ENCODE measurements at places on chromosomes 7 and 10.

- DNase-seq = no peak
Measured at GRCh38 chr7:23768022-23768421, 58.0 kb downstream of the STK31 start.

GRCh38 chr10:118534136-118534535, 61.3 kb downstream of the PRLHR start:
- DNase-seq = no peak

DNA sequence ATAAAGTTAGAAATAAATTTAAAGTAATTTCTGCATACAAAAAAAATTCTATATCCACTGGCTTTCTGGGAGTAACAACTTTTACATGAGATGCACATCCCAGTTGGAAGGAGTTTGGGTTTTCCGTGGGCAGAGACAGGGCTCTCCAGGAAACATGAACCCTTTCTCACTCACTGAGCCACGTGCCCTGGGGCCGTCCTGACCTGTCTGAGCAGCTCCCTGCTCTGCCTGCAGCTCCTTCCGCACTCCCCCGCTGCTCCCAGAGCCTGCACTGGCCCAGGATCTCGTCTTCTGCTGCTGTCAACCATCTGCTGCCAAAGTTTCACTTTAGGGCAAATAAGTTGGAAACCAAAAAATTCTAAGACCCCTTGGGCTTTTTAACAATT, 169.1 kb downstream of the DIP2C start:
- no peak for DNase-seq

DNA sequence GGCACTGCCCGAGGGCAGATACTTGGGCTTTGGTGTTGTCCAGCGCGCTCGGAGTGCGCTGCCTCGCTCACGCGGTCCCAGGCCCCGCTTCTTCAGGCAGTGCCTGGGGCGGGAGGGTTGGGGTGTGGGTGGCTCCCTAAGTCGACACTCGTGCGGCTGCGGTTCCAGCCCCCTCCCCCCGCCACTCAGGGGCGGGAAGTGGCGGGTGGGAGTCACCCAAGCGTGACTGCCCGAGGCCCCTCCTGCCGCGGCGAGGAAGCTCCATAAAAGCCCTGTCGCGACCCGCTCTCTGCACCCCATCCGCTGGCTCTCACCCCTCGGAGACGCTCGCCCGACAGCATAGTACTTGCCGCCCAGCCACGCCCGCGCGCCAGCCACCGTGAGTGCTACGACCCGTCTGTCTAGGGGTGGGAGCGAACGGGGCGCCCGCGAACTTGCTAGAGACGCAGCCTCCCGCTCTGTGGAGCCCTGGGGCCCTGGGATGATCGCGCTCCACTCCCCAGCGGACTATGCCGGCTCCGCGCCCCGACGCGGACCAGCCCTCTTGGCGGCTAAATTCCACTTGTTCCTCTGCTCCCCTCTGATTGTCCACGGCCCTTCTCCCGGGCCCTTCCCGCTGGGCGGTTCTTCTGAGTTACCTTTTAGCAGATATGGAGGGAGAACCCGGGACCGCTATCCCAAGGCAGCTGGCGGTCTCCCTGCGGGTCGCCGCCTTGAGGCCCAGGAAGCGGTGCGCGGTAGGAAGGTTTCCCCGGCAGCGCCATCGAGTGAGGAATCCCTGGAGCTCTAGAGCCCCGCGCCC, at the start of gene NPY:
NPY (plus strand) TSS at position 294 of the 802 bp plus-strand sequence. CDS start 1,051 bp downstream, outside the sequence.
- no peak for DNase-seq

DNA sequence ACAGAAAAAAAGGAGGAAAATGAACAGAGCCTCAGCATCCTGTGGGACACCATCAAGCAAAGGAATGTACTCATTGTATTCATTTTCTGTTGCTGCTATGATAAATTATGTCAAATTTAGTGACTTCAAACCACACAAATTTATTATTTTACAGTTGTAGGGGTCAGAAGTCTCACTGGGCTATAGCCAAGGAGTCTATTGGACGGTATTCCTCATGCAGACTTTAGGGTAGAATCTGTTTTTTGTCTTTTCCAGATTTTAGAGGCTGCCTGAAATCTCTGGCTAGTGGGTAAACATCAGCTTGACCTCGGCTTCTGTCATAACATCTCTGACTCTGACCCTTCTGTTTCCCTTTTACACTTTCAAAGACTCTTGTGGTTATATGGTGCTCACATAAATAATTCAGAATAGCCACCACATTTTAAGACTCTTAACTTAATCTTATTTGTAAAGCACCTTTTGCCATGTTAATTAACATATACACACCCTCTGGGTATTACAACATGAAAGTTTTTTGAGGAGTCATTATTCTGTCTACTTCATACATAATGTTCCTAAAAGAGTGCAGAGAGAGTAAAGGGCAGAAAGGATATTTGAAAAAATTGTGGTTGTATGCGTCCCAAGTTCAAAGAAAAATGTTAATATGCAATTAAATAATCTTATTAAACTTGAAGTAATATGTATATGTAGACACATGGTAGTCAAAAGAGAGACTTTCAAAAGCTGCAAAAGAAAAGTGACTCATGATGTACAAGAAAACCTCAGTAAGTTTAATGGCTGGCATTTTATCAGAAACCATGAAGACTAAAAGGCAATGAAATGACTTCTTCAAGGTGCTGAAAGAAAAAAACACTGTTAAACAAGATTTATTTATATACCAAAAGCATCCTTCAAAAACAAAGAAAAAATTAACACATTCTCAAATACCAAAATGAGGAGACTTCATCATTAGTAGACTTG, 70.8 kb upstream of the MEOX2 start:
- DNase-seq = peak; percentile 53

- no peak for DNase-seq
Measured at GRCh38 chr7:150363872-150364271, 4.8 kb upstream of the REPIN1 start.

- no peak for DNase-seq
Measured at GRCh38 chr10:115023715-115024114, 69.5 kb upstream of the ATRNL1 start.

- no peak for DNase-seq
Measured at GRCh38 chr10:86599729-86600128, 54.6 kb upstream of the OPN4 start.

DNA sequence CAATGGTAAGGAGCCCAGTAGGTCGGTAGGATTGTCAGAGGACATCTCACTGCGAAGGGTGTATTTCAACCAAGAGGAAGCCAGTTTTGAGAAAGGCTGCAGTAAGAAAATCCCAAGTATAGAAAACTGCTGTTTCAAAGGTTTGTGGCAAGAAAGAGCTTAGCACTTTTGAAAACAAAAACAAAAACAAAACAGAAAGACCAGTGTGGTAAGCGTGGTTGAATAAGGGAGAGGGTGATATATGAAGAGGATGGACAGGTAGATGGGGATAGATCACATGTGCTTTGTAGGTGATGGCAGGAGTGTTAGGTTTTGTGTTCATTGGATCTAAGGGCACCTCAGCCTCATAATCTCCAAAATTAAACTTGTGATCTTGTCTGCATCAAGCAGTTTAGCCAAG, 141.6 kb upstream of the WNT16 start:
- DNase-seq = no peak

GRCh38 chr7:90595801-90596670, at the start of gene CDK14:
Gene CDK14 (plus strand): TSS chr7:90596321. CDS start chr7:90596628, 307 bp downstream.
- no peak for DNase-seq

- DNase-seq = peak; percentile 93
Measured at GRCh38 chr10:72260239-72260975, 13.3 kb upstream of the DDIT4 start.

DNA sequence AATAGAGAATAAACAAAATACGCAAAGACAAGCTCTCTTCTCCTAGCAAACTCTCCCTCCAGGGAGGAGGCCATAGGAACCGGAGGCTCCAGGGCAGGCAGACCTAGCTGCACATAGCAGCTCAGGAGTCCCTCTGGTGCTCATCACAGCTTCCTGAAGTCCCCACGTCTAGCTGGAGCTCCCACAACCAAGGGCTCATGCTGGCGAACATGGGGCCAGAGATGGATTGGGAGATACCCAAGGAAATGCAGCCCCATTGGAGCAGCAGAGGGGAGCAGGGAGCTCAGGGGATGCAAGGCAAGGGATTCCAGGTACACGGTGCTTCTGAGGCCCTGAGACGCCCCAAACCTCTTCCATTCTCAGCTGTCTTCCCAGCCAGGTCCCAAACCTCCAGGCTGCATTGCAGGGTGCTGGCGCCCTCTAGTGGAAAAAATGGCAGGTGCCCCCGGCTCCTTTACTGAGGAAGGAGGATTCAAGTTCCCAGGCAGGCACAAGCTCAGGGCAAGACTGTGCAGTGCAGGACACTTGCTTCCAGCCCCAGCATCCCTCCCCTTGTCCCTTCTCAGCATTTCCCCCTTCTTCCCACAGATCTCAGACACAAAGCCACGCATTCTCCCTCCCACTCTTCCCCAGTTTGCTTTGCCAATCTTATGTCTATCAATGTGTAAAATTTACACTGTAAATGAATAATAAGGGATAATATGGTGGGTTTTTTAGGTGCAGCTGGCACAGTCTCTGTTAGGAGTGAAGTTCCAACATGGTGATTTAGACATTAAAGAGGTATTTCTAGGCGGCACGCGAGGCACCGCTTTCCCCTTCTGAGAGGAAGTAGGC, 46.2 kb downstream of the GPAM start:
- no peak for DNase-seq

- no peak for DNase-seq
Measured at GRCh38 chr10:124470544-124471434, 9.2 kb downstream of the LHPP start.

GRCh38 chr7:44307905-44308595, 17.3 kb downstream of the CAMK2B start:
- DNase-seq = no peak

GRCh38 chr7:44093102-44093641, 10.8 kb upstream of the POLM start:
- DNase-seq = no peak

DNA sequence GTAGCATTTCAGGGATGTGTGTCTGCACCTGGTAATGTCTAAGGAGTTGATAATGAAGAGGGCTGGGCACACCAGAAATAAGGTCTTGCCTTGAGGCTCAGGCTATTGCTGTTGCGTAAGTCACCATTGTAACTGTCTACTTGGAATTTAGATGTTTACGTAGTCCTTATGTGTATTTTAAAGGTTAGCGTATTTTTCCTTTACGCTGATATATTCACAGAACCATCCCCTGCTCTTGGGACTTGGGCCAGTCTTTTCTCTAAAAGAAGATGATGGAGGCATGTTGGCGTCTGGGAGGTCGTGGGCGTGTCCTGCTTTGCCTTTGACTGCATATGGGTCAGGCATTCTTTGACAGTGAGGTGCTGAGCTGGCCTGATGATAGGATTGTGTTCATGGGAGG, 14.7 kb downstream of the WDR37 start:
- no peak for DNase-seq

DNA sequence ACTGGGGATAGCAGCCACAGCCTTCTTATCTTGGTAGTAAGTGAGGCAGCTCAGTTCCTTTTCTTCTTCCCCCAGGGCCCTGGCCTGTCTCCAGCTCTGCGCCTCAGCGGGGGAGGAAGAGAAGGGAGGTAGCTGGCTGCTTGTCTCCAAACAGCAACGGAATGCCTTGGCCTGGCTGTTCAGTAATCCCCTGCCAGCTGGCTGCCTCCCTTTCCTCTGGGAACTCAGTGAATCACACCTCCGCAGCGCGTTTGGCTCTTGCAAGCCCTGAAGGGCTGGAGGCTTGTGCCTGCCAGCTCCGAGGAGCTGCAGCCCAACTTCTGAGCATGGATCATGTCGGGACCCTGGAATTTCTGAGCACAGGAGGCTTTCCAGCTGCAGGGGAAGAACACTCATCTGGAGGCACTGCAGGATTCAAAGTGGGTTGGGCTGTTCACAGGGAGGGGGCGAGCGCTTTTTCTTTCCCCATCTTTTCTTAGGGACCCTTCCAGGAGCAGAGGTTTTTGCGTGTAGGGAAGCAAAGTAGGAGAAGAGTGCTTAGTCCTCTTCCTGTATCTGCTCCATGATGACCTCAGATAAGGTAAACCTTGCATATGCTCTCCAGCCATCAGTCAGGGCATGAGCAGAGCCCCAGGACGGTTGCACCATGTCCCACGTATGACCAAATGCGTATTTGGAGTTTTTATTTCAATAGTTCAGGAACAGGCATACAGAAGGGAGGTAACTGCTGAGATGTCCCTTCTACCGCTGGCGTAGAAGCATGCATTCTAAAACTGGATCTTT, 253.2 kb upstream of the INHBA start:
- DNase-seq = peak; percentile 97

DNA sequence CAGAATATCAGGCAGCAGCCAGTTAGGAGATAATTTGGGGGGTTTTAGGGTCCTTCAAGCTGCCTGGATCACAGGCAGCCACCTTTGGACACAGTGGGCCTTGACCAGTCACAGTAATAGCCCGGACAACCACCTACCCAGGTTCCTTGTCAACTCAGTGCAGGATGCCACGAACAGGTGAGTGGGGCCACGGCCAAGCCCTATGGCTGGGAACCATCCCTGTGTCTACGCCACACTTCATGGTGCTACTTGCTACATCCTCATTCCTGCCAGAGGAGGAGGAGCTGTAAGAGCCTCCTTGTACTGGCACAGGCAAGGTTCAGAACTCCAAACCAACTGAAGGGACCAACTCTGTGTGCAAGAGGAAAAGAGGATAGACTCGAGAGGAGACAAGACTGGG, 19.9 kb downstream of the ITPRIP start:
- DNase-seq = no peak

DNA sequence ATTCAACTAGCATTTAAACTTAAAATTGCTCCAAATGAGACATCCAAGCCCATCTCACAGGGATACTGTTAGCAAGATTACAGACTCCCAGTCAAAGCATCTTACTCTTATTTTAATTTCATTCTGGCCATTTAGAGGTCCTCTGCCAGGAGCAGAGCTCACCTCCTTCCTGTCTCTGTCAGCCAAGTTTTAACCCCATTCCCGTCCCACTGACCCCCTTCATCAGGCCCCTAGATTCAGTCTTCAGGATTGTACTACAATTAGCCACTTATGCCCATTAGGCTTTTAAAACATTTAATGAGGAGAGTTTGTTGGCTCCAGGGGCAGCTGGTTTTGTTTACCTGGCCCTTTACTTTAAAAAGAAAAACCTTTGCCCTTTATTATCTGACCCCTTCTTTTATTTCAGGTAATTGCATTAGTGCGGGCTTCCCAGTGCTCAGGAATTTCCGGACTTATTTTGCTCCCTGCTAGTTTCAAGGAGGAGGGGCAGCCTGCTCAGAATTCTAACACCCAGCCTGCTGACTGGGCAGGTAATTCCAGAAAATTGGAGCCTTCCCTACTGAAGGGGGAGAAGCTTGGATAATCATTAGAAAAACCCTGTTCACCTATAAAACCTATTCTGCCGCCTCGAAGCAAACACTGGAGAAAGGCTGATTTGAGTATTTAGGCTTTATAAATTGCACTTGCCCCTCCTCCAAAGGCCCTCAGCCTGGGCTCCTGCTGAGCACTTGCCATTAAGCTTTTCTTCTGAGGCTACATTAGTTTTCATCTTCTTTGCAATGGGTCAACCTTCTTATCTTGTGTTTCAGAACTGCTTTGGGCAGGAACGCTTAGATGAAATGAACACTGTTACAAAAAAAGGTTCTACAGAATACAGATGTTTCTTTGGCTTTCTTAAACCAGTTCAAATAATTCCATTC, 200.5 kb upstream of the HPS1 start:
- no peak for DNase-seq

All from brain pericyte (primary cell).